ENCODE measurements at places on chromosomes 5 and 9.
A peak's percentile ranks its signal among the peaks of the same experiment; 100 is the strongest.

- DNase-seq = no peak
These were observed 54.6 kb upstream of the PHYKPL start for GRCh38 chr5:178287091-178287790.

DNA sequence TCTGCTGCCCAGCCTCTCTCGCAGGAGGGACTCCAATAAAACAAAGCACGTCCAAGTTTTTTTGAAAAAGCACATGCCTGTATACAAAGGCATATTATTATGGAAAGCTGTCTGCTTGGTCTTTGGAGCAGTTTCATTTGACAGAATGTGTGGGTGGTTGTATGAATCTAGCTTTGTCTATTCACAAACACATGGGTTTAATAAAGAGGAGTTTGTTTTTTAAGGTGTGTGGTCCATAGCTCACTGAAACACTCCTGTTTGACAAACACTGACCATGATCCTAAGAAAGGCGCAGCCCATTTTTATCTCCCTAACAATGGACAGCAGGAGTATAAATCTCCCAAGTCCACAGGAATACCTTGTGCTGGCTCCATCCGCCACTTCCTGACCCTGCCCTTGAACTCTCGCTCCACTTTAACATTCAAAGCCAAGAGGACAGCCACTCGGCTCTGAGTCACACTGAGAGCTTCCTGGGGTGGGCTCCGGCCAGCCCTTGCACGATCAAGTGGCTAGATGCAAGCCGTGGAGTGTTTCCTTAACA lies 371.9 kb downstream of the EBF1 start:
- no peak for DNase-seq

DNA sequence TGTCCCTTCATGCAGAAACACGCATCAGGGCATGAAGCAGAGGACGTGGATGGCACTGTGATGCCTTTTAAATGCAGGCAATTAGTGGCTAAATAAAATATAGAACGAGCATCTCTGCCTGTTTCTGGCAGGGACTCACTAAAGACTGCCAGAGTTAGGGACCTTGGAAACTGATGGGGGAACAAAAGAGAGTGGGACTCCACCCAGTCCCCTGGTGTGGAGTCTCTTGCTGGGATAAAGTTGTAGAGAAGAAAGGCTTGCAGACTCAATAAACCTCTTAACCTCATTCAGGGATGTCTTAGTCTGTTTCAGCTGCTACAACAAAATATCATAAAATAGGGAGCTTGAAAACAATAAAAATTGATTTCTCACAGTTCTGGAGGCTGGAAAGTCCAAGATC lies 87.6 kb upstream of the ARAP3 start:
- DNase-seq = no peak

DNA sequence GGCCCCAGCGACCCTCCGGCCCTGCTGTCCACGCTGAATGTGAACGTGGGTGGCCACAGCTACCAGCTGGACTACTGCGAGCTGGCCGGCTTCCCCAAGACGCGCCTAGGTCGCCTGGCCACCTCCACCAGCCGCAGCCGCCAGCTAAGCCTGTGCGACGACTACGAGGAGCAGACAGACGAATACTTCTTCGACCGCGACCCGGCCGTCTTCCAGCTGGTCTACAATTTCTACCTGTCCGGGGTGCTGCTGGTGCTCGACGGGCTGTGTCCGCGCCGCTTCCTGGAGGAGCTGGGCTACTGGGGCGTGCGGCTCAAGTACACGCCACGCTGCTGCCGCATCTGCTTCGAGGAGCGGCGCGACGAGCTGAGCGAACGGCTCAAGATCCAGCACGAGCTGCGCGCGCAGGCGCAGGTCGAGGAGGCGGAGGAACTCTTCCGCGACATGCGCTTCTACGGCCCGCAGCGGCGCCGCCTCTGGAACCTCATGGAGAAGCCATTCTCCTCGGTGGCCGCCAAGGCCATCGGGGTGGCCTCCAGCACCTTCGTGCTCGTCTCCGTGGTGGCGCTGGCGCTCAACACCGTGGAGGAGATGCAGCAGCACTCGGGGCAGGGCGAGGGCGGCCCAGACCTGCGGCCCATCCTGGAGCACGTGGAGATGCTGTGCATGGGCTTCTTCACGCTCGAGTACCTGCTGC lies 839 bp downstream of the KCNV2 start:
- DNase-seq = no peak

GRCh38 chr9:7028591-7028990 lies 270.8 kb downstream of the KDM4C start:
- no peak for DNase-seq

GRCh38 chr5:51977014-51977413 lies 593.8 kb downstream of the ISL1 start:
- no peak for DNase-seq

- no peak for DNase-seq
These were observed 306.3 kb upstream of the KCNN2 start for GRCh38 chr5:114055318-114056184.

GRCh38 chr5:108747774-108748400 lies at the start of gene FER:
TSS of gene FER (plus strand) at chr5:108747897. CDS start at chr5:108798183, 50,286 bp downstream.
- peak; percentile 41 for DNase-seq

DNA sequence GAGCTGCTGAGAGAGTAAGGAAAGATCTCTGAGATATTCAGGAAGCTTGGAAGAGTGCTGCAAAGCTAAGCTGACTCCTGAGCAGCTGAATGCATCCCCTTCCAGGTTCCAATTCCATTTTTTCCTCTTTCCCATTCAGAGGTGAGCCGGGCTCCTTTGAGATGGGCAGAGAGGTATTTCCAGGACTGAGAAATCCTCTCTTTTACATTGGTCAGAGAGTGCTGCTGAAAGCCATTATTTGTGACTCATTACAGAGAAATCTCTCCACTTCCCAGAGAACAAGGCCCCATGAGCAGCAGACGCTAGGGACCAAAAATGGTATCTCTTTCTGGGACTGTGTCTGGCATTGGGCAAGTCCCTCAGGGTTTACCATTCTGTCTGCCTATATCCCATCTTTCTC lies 3.7 kb downstream of the MCTP1 start:
- DNase-seq = no peak

- no peak for DNase-seq
These were observed 30.3 kb upstream of the TEK start for GRCh38 chr9:27078685-27079084.

GRCh38 chr9:10661994-10662393 lies 49.2 kb upstream of the PTPRD start:
- DNase-seq = peak; percentile 5

GRCh38 chr5:179326122-179326927 lies 18.9 kb downstream of the ADAMTS2 start:
- no peak for DNase-seq

DNA sequence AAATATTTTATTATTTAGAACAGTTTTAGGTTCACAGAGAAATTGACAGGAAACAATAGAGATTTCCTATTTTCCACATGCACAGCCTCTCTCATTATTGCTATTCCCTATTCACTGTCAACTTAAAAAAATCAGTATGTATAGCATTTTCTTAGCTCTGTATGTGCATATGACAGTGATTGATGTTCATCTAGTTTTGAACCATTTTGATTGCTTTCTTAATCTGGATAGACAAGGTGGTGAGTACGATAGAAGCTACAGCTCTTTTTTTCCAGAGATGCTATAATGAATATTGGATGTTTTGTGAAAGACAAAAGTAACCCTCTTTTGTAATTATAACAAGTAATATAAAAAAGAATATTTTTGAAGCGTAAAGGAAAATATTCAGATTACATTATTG lies 201.2 kb upstream of the ARRDC3 start:
- no peak for DNase-seq

- no peak for DNase-seq
These were observed 67.1 kb upstream of the CLINT1 start for GRCh38 chr5:157925786-157926671.

DNA sequence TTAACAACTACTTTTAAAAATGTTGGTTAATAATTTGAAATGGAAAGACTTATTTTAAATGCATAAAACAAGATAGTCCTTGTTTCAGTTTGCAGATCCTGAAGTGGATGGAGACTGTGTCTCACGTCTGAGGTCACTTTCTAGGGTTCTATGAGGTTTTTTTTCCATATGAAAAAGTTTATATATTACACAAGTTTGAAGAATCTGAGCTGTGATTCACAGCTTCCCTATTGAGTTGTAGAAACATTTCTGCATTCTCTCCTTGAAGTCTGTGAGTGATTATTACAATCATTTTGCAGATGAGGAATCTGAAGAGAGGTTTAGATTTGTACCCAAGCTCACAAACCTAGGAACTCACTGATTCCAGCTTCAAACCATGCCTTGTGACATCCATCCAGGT lies 442.5 kb upstream of the KLF4 start:
- no peak for DNase-seq

DNA sequence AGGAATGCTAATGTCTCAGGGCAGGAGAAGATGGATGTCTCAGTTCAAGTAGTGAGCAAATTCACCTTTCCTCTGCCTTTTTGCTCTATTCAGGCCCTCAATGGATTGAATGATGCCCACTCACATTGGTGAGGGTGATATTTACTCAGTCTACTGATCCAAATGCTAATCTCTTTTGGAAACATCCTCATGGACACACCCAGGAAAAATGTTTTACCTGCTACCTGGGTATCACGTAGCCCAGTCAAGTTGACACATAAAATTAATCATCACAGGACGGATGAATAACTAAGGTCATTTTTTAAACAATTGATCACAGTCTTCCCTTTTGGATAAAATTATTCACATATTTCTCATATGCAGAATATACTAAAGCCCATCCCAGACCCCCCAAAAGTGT lies 63.0 kb upstream of the JAK2 start:
- DNase-seq = no peak

DNA sequence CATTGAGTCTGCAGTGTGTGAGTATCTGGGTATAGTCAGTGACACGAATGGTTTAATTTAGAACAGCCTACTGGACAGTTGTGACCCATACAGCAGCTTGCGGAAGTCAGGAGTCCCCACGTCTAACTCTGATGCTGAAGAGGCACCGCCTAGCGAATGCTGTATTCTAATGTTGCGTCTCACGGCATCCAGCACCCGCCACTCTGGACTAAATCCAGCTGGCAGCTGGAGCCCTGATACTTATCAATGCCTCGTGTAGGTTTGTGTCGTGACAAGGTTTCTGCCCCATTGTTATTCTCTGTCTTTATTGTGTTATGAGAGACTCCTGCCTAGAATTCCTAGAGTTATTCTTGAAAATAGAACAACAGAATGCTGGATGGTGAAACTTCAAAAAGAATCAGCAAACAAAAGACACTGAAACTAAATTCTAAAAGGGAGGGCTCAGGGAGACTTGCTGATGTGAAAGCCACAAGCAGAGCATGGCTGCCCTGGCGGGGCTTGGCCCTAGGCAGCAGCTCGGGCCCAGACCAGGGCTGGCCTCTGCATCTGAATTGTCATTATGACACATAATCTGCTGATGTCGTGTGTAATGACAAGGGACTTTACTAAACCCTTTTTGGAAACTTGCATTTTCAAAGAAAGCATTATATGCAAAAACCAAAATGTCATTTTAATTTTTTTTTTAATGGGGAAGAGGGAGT lies 123.5 kb upstream of the ICE1 start:
- no peak for DNase-seq

DNA sequence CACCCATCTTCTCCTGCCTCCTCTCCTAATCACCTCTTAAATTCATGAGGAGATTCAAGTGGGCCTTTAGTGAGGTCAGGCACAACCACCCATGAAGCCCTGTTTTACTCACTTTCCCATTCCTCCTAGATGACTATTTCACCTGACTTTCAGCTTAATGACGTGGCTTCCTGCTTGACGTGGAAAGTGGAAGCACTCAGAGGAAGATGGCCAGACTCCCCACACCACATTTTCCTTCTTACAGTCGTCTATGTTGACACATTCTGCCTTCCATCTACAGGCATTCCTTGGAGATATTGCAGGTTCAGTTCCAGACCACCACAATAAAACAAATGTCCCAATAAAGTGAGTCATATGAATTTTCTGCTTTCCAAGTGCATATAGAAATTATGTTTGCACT lies 146.4 kb upstream of the TAS2R1 start:
- DNase-seq = no peak

GRCh38 chr9:84271531-84271900 lies 69.0 kb downstream of the SLC28A3 start:
- no peak for DNase-seq

DNA sequence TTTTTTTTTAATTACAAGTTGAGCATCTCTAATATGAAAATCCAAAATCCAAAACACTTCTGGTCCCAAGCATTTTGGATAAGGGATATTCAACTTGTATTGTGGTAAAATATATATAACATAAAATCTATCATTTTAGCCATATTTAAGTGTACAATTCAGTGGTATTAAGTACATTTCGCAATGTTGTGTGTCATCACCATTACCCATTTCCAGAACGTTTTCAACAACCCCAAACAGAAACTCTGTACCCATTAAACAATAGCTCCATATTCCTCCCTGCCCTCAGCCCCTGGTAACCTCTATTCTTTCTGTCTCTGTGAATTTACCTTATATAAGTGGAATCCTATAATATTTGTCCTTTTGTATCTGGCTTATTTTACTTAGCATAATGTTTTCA lies 24.9 kb downstream of the TICAM2 start:
- DNase-seq = no peak

- no peak for DNase-seq
These were observed 1366.1 kb upstream of the CDH9 start for GRCh38 chr5:28404363-28405071.

- no peak for DNase-seq
These were observed 4.8 kb downstream of the N4BP3 start for GRCh38 chr5:178117923-178118701.

DNA sequence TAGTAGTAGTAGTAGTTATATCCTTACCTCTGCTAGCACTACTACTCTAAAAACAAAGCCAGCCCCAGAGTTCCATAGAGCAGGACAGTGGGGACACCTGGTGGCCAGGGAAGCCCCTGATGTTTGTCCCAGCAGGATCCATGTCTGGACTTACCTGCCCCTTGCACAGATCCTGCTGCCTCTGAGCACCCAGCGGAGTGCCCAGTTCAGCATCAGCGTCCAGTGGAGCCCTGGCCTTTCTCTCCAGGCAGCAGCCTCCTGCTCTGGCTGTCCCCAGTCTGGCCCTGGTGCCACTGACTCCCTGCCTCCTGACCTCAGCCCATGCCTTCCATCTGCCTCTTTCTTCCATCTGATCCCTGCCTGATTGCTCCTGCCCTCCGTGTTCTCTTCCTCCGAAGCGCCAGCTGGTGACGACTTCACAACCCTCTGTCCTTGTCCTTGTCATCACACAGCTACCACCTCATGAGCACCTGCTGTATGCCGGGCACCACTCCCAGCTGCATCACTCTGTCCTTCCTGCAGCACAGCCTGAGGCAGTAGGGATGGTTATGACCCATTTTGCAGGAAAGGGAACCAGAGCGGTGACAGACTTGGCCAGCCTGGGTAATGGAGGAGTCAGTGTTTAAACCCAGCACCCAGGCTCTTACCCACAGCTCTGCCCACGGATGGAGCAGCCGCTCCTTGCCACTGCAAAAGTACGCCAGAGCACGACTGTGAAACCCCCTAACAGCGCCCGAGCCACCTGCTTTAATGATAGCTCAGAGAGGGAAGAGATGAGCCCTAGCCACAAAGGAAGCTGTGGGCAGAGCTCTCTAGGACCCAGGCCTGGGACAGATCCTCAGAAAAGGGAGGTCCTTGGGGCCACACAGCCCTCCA lies 11.5 kb downstream of the SARDH start:
- peak; percentile 69 for DNase-seq

DNA sequence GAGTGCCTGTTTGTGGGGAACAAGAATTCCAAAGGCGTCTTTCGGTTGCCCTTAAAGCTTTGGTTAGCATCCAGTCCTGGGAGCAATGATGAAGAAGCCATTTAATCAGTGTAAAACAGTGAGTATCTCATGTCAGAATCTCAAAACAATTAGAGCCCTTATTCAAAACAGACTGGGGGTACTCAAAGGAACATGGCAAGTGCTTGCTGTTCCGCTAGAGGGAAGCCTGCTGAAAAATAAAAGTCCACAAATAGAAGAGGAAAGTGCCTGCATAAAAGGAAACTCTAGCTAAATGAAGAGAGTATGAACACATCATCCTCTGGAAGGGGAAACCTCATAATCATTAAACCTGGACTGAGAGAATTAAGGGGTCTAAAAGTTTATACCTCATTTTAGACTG lies 26.4 kb downstream of the FBXL7 start:
- DNase-seq = peak; percentile 9

Data from NCI-H510A treated with DMSO at 0.1 percent for 48 hours (cell line).